ENCODE measurements at places on chromosomes 12 and 14.

GRCh38 chr12:32501835-32502333 lies 102.5 kb downstream of the FGD4 start:
- DNase-seq = peak; percentile 84

- no peak for DNase-seq
These were observed 47.8 kb downstream of the SLC25A21 start for GRCh38 chr14:37124614-37125013.

- DNase-seq = no peak
These were observed 8.0 kb upstream of the ACTR10 start for GRCh38 chr14:58191763-58192601.

- DNase-seq = peak; percentile 9
These were observed 21.3 kb downstream of the LRRIQ1 start for GRCh38 chr12:85057370-85057963.

DNA sequence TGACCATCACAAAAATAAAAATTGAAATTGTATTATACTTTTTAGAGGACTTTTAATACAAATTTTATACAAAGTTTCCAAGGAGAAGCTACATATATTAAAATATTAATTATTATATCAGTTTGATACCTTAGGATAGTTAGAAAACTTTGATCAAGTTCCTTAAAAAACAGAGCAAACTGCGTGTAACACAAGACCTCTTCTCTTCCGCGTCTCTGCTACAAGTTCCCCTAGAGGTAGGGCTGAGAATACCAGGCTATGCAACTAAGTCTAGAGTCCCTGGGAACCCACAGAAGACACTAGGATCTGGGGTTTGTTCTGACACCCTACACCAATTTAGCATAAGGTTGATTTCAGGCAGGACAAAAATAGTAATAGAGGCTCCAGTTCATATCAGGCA lies 319.0 kb downstream of the FOXG1 start:
- DNase-seq = no peak

DNA sequence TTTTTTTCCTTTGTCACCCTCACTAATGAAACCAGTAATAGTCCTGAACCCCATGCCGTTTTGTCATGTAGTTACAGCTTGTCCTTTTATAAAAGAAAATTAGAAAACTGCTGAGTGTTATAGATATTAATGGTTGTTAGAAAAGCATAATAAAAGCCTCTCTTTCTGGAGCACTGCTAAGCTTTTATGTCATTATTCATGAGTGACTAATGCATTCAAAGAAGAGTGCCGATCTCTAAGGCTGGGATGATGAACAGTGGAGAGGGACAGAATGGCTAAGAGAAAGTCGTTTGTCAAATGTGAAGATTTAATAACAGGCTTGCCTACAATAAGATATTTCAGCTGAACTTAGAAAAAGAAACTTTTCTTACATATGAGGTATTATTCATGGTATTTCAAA lies 121.6 kb downstream of the MGAT4C start:
- DNase-seq = no peak

DNA sequence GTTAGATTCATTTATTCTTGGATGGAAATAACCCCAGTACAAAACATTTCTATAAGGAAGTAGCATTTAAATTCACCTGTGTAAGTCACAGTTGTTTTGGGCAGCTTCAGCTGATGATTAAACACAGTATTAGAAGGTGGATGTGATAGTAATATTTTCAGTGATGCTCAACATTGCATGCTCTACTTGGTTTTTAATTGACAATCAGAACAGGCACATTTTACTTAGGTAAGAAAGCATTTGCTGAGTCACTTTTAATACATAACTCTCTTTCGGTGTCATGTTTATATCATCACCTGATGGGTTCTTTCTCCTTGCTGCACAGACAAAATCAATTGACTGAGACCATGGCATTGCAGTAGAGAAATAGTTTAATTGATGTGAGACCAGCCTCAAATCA lies 80.7 kb downstream of the CMAS start:
- DNase-seq = no peak

DNA sequence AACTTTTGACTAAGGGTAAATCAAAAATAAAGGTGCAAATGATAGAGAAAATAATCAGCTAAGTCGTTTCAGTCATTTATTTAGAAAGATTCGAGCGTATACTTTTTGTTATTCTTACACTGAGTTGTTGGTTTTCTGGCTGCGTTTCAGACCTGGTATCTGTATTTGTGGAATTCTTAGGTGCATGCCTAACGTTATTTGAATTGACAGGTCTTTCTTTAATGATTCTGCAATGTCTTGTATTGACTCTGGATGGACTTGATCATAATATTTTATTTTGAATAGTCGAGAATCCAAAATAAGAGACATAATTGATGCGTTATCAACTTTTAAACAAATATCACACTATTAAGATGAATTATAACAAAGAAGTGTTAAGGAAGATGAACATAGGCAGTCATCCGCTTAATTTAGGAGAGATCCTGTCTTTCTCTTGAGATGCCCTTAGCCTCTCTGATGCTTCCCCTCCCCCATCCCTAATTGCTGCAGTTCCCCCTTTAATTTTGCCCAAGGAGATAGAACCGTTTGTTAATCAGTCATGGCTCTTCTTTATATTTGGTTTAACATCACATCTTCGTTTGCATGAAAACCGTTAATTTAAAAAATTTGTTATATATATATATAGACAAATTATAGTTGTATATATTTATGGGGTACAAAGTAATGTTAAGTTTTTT lies 1.8 kb downstream of the ALX1 start:
- no peak for DNase-seq

- DNase-seq = no peak
These were observed 12.2 kb downstream of the RNFT2 start for GRCh38 chr12:116750298-116750697.

GRCh38 chr12:116244001-116244400 lies 33.5 kb downstream of the MED13L start:
- DNase-seq = no peak

- DNase-seq = peak; percentile 34
These were observed 177.3 kb upstream of the BMP4 start for GRCh38 chr14:54133896-54134295.

GRCh38 chr14:78927261-78927660 lies 757.1 kb downstream of the NRXN3 start:
- DNase-seq = no peak

DNA sequence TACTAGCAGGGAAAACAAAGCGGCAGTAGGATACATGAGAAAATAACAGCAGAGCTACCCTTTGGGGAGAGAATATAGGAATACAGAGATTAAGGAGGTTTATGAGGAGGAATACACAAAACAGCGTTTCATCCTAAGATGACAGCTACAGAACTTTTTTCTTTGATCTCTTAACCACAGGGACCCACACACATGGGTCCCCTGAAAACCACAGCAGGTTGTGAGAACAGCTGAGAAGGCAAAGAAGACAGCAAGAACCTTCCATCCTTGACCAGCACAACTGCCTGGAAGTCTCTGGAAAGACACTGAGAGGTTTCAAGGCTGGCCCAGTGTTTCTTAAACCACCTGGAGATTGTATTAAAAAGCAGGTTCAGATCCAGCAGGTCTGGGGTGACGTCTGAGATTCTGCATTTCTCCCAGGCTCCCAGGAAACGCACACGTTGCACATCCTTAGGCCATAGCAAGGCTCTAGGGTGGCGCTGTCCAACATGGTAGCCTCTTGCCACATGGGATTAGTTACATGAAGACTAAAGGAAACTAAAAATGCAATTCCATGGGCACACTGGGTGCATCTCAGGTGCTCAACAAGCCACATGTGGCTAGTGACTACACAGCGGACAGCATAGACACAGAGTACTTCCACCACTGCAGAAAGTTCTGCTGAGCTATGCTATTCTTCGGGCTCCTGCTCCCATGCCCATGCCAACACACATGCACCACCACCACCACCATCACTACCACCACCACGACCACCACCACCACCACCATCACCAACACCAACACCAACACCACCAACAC lies 92.3 kb downstream of the FOXN3 start:
- no peak for DNase-seq

- no peak for DNase-seq
These were observed 55.6 kb upstream of the GTF2A1 start for GRCh38 chr14:81276073-81277069.

DNA sequence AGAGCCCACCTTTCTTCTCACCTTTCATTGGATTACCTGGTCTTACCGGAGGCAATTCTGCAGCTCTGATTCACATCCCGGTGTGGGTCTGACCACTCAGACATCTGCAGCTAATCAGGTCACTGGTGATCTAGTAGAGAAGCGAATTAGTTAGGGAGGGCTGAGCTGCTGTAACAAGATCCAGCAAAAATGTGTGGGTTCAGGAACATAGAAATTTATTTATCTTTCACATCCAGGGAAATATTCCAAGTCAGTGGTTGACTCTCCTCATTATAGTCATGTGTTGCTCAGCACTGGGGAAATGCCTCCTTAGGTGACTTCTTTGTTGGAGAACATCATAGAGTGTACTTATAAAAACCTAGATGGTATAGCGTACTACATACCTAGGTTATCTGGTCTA lies 218.7 kb upstream of the PELI2 start:
- DNase-seq = no peak

GRCh38 chr14:69059658-69060623 lies 80.8 kb upstream of the ACTN1 start:
- no peak for DNase-seq

GRCh38 chr12:5503774-5504173 lies 71.9 kb downstream of the NTF3 start:
- DNase-seq = no peak

DNA sequence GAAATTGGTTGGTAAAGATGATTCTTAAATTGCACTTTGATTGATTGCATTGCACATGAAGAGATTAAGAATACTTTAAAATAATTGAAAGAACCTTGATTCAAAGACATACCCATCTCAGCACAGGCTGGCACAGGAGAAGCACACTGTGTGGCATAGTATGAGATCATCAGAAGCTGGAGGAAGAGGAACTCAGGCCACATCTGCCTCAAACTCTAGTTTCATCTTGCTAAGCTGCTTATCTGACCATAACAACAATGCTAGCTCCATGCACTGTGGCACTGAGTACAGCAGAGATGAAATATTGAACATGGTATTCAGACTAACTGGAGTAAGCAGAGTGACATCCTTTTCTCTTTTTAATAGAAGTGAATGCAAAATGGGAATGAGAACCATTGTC lies 99.1 kb downstream of the TBC1D30 start:
- no peak for DNase-seq

GRCh38 chr14:98437113-98437512 lies 834.9 kb downstream of the BCL11B start:
- DNase-seq = no peak

DNA sequence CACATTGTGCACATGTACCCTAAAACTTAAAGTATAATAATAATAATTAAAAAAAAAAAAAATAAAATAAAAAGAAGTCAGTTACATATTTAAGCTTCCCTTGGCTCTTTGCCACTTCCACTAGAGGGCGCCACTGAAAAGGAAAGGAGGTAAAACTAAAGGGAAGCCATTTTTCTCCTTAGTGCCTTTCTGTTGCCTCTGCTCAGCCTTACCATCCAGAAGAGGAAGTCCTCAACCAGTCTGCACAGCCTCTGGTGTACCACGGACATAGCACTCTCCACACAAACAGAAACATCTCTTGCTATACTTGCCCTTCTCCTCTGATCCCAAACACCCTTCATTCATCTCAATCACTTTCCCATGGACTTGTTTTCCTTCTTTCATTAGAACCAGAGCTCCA lies 169.0 kb upstream of the EEA1 start:
- no peak for DNase-seq

GRCh38 chr14:74326369-74327152 lies 21.7 kb upstream of the VRTN start:
- DNase-seq = no peak
